ENCODE measurements at places on chromosomes 5 and 9. TPM values are rescaled to one million over a fixed set of nuclear protein-coding genes. Genes with fewer than 3 reads are reported as not detected.

DNA sequence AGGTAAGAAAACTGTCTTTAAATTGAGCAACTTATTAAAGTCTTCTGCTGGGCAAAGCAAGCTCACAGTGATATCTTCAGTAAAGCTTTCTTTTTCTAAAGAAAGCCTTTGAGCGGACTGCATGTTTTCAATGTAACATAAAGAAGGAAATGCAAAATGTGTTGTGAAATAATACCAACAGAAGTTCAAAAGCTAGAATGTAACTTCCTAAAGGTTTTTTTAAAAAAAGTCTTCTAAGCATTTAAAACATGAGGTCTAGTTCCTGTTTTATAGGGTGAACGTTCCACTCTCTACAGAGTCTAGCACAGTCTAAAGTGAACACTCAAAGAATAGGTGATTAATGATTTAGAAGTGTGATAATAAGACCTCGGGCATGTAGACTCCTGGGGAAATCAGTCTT, 62.9 kb downstream of the DENND1A start:
- peak; percentile 15 for DNase-seq

- no peak for DNase-seq
Measured at GRCh38 chr5:133309984-133310621, 258.3 kb downstream of the HSPA4 start.

- peak; percentile 67 for DNase-seq
Measured at GRCh38 chr5:132369474-132370180, at the start of gene SLC22A5. TSS of gene SLC22A5 (plus strand) at chr5:132369710. CDS start at chr5:132369973, 263 bp downstream.

TMEM252 gene
- total RNA-seq: not detected

DNA sequence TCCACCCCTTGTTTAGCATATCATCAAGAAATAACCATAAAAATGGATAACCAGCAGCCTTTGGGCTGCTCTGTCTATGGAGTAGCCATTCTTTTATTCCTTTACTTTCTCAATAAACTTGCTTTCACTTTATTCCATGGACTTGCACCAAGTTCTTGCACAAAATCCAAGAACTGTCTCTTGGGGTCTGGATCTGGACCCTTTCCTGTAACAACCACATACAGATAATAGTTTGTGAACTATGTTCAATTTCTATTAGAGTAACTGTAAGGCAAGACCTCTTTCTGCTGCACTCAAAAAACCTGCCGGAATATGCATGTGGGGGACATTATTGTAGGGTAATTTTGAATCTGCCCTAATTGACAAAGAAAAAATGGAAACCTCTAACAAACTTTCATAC, 66.9 kb upstream of the TMEM215 start:
- no peak for DNase-seq

DMGDH gene
- 0.90 TPM for total RNA-seq

- no peak for DNase-seq
Measured at GRCh38 chr9:137068539-137069507, 1.5 kb downstream of the SAPCD2 start.

- DNase-seq: no peak
Measured at GRCh38 chr9:124739360-124739759, 31.8 kb downstream of the NR6A1 start.

GRCh38 chr5:111935009-111935408, 178.0 kb upstream of the NREP start:
- DNase-seq: no peak

TSLP gene
- not detected for total RNA-seq

CARD9 gene
- 0.14 TPM for total RNA-seq

GPR150 gene
- total RNA-seq: not detected

DNA sequence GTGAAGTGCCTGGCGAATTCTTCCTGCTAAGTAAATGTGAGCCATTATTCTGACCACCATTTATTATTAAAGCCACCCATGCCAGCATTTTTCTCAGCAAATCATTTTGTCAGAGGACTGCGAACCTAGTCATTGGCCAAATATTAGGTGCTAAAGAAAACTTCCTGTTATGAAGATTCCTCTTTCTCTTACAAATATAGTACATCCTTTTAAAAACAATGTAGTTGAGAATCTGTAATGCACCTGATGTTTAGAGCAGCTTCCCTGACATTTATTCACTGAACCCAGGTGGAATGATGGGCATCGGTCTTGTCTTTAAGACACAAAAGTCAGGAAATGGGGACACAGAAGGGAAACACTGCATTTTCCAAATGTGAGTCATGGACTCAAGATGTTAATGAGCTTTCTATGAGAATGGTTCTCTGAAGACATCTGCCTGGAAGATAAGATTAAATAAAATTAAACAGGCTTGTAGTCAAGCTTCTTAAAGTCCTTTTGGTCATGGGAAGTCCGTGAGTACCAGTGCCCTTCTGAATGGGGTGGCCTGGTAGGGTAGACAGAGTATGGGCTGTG, 290.6 kb downstream of the FBXL7 start:
- no peak for DNase-seq

DNA sequence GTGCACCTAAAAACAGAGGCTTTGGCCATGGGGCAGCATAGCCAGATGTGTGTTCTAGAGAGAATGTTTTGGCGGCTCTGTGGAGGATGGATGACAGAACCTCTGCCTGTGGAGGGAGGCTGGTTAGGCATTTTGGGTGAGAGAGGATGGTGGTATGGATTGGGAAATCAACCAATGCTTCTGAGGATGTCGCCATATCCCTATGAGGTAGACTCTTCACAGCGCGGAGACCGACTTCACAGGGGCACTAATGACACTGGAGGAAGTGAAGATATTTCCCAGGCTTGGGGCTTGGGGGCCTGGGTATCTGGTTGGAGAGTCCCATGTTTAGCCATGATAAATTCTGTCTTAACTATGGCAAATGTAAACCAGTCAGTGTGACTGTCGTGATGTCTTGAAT, 140.6 kb upstream of the KLF4 start:
- DNase-seq: no peak

GRCh38 chr5:138705007-138705406, 48.2 kb upstream of the CTNNA1 start:
- no peak for DNase-seq

DMRTA1 gene
- total RNA-seq: not detected

- DNase-seq: no peak
Measured at GRCh38 chr5:66848749-66849641, 252.8 kb downstream of the MAST4 start.

- no peak for DNase-seq
Measured at GRCh38 chr5:23631302-23632045, 124.1 kb downstream of the PRDM9 start.

PCDHGB2 gene
- total RNA-seq: 0.28 TPM

DNA sequence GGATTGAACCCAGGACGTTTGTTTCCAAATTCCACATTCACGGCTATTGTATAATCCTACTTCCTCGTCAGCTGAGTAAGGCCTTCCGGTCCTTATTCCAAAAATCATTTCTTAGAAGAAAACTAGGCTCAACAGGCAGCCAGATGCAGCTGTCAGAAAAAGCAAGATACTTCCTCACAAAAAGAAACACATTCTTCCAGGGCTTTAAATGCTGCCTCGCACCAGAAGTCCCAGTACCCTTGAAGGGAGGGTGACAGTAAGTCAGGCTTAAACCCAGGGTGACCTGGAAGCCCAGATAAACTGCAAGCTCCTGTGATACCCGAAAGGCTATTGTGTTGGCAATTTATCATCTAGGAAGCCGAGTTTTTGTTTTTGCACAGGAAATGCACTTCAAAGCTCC, 414.0 kb downstream of the NFIB start:
- no peak for DNase-seq

NOL6 gene
- total RNA-seq: 42.3 TPM

DNA sequence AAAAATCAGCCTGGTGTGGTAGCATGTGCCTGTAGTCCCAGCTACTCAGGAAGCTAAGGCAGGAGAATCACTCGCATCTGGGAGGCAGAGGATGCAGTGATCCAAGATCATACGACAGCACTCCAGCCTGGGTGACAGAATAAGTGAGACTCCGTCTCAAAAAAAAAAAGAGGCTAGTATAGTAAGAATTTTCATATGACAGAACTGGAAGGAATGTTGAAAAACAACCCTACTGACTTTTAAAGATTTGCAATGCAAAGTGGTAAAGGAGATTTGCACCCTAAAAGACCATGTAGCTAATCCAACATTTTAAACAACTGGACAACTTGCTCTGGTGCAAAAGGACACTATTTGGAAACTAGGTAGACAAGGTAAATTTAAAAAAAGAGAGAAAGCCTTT, 58.1 kb downstream of the SH3PXD2B start:
- no peak for DNase-seq

GRCh38 chr5:142864290-142865260, 94.4 kb downstream of the ARHGAP26 start:
- DNase-seq: peak; percentile 50

DNA sequence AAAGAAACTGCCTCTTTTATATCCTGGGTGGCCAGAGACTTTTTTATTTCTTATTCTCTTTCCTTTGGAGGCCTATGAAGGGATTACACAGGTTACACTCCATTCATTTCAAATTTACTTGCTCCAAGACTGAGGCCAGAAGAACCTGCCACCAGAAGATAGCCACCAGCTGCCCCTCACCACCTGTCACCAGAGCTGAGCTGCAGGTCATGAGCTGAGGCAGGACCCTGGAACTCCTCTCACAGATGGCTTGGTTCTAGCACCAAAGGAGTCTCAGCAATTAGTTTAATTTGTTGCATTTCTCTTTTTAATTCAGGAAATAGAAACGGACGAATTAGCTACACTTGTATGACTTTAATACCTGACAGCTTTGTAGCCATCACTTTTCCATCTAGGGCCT, 313.9 kb downstream of the SPOCK1 start:
- no peak for DNase-seq

GRCh38 chr5:105663671-105664070, 2007.1 kb downstream of the EFNA5 start:
- DNase-seq: no peak

- DNase-seq: no peak
Measured at GRCh38 chr9:72863456-72864094, 89.3 kb downstream of the ALDH1A1 start.

SPATA9 gene
- total RNA-seq: not detected

- peak; percentile 73 for DNase-seq
Measured at GRCh38 chr9:94870793-94871558, 144.5 kb downstream of the AOPEP start.

GABRA6 gene
- total RNA-seq: not detected

CATSPER3 gene
- total RNA-seq: 0.39 TPM

HTR4 gene
- total RNA-seq: not detected

HTR1A gene
- total RNA-seq: not detected

LHX3 gene
- total RNA-seq: 0.14 TPM

OR1Q1 gene
- not detected for total RNA-seq

LAMC3 gene
- total RNA-seq: 0.19 TPM

DNA sequence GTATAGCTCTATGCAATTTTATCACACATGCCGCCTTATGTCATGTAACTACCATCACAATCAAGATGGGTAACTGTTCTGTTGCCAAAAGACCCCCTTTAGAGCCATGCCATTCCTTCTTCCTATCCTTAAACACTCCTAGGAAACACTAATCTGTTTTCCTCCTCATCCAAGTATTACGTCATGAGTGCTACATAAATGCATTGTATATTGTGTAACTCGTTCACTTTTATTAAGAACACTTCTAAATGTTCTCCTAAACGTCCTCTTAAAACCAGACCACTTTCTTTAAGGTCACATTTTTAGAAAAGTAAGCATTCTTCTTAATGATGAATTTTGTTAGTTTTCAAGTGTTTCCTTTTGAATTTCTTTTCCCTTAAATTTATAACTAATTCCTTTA, 49.8 kb upstream of the MTMR12 start:
- no peak for DNase-seq

DNA sequence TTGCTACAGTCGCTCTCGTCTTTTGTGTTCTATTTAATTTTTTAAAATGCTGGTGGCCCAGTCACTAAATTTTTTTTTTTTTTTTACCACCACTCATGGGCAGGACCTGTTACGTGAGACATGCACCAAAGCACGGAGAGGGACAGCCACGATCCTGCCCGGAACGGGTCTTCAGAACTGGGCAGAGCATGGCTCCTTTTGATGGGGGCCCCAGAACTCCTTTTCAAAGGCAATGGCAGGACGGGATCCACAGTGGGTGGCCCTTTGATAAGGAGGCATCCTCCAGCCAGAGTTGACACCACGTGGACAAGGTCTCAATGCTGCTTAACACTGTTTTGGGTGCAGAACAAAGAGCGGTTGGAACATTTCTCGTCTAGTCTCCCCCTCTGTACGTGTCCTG, 50.0 kb downstream of the TENT4A start:
- no peak for DNase-seq

DNA sequence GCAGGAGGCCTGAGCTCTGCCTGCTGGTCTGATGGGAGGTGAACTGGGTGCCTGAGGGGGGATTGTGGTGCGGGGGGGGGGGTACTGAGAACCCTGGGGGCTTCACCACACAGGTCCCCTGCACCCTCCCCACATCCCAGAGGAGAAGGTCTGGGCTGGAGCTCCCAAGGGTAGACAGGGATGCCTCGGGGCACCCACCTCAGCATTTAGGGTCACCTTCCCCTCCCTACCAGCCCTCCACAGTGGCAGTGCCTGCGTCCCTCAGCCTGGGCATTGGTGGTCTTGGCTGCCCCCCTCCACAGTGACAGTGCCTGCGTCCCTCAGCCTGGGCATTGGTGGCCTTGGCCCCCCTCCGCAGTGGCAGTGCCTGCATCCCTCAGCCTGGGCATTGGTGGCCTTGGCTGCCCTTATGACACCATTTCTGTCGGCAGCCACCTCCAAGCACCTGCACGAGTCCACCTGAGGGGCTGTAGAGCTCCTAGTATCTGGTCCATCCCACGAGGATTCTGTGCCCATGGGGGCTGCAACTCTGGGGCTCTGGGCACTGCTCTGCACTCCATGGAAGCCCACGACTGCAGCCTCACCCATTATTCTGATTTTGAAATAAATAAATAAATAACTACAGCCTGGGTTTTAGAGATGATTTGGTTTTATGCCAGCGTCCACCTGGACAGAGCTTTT, 21.5 kb downstream of the NKD2 start:
- DNase-seq: no peak

DNA sequence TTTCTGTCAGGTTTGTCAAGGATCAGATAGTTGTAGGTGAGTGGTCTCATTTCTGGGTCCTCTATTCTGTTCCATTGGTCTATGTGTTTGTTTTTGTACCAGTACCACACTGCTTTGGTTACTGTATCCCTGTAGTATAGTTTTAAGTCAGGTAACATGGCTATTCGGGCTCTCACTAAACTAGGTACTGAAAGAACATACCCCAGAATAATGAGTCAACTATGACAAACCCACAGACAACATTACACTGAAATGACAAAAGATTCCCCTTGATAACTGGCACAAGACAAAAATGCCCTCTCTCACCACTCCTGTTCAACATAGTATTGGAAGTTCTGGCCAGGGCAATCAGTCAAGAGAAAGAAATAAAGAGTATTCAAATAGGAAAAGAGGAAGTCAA, 535.3 kb upstream of the CYLC2 start:
- no peak for DNase-seq

PCDHB2 gene
- total RNA-seq: not detected

All from CD8-positive, alpha-beta T cell (primary cell).